ENCODE measurements at places on chromosomes 6 and 20.

DNA sequence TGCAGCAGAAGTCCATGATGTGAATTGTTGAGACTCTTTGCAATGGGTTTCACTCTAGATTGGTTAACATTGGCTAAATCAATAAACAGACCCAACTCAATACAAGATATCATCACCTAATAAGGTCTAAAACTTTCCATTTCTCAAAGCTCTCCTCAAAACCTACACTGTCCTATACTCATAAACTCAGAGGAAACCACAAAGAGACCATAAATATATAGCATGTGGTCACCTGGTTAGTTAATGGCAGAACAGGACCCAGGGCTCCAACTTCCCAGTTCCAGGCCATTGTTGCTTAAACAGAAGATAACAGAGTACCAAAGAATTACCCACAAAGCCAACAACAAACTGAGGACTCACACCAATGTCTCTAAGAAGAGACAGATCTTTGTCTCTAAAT lies 12.0 kb downstream of the RTN4IP1 start:
- DNase-seq = no peak

- no peak for DNase-seq
These were observed 42.7 kb upstream of the HCRTR2 start for GRCh38 chr6:55131616-55132015.

DNA sequence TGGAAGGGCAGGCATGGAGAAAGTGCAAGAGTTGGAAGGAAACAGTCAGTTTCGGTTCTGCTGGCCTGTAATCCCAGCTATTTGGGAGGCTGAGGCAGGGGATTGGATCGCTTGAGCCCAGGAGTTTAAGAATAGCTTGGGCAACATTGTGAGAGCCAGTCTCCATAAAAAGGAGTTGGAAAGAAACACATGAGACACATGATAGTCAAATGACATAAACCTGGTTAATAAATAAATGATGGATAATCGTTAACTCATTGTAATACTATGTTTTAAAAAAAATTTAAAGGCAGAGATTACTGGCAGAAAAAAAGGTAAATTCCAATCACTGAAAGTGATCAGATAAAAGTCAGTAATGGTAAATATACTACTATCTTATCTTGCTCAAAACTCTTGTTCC lies 37.2 kb upstream of the PHACTR1 start:
- DNase-seq = no peak

- DNase-seq = no peak
These were observed 164.9 kb upstream of the RREB1 start for GRCh38 chr6:6942831-6943230.

GRCh38 chr6:112984899-112985298 lies 637.8 kb downstream of the RFPL4B start:
- no peak for DNase-seq

DNA sequence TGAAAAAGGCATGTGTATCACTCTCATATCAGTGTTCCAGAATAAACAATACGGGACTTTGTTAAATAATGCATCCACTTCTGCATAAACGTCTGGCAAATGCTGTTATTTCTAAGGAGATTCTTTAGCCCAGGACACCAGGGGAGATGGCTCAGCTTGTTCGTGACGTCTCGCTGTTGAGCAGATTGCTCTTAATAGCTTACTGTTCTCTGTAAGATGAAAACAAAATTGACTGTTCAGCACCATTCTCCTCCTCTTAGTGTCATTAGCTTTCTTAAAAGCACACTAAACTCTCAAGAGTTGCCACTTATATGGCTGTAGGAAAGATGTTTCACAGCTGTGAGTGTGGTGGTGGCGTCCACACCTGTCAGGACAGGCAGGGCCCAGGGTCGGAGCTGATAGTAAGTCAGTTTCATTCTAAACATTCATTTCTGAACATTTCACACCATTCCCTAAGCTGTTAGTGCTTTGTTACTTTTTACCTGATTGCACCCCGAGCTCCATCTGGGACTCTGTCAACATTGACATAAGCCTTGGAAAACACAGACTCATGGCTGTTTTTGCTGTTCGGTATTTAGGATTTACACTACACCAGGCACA lies 132.1 kb downstream of the ZDHHC14 start:
- no peak for DNase-seq

- DNase-seq = no peak
These were observed 45.5 kb upstream of the NRN1 start for GRCh38 chr6:6052216-6052615.

DNA sequence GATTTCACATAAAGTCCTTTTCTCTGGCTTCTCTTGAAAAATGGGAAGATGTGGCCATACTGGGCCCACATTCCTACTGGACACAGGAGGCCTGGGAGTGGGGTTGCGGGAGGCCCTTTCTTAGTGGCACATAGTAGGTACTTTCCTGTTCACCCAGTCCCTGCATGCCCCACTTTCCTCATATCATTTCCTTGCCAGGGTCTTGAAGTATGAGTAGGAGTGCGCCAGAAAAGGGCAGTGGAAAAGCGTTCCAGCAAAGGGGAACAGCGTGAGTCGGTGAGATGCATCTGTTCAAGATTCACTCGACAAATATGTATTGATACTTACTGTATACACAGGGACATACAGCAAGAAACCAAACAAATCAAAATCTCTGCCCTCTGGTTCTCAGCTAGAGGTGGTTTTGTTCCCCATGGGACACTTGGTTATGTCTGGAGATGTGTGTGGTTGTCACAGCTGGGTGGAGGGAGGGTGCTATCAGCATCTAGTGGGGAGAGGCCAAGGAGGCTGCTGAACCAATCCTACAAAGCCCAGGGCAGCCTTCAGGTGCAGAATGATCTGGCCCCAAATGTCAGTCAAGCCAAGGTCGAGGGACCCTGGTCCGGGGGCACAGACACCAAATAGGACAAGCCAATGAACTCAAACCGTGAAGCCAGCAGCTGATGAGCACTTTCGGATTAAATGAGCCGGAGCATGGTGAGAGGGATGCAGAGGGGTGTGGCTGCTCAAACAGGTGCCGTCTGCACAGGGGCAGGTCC lies 151.4 kb downstream of the CEBPB start:
- DNase-seq = no peak

DNA sequence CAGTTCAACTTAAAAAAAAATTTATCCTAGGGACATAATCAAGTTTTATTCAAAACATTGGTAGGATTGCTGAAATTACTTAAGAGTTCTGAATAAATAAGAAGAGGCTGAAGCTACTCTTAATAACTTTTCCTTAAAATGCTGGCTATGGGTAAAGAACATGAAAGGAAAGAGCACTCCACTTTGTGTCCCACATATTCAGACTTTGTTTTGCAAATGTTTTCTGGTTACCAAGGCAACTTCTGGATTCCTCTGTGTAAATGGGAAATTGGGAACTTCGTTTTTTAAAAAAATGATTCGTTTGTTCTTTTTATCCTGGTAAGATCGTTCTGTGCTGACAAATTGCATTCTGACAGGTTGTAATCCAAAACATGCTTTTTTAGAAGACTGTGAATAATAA lies 115.0 kb downstream of the KIF6 start:
- DNase-seq = no peak

GRCh38 chr6:136410201-136411024 lies 120.8 kb upstream of the BCLAF1 start:
- no peak for DNase-seq

GRCh38 chr20:21607971-21608725 lies 94.3 kb upstream of the NKX2-2 start:
- DNase-seq = no peak

DNA sequence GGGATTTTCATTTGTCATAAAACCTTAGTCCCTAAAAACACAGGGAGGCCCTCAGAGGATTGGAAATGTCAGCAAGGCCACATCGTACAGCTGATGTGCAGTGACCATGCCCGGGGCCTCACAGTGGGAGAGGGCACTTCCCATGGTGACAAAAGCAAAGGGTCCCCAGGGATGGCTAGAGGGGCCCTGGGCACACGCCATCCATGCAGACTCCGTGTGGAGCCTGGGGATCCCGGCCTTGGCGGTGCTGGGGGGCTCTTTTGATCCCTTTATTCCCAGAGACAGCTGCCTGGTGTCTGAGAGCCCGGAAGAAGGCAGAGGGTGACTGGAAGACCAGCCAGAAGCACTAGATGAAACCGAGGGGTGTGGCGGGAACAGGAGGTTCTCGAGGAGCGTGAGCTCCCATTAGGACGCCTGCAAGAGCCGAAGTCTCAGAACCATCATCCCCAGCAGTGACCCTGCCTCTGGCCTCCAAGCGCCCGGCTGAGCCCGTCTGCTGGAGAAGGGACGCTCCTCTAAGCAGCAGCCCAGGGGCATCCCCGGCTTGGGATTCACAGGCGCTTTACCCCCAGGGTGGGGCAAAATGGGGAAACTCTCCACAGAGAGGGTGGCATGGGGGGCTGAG lies 49.1 kb upstream of the FRMD1 start:
- DNase-seq = no peak

Measured in CD4-positive, alpha-beta T cell treated with Interleukin-6 at 100 ng/mL for 8 hours (primary cell).